ENCODE measurements at places on chromosomes 1 and 21.

GRCh38 chr21:33292724-33293123 lies 26.6 kb downstream of the IL10RB start:
- DNase-seq, result no peak

DNA sequence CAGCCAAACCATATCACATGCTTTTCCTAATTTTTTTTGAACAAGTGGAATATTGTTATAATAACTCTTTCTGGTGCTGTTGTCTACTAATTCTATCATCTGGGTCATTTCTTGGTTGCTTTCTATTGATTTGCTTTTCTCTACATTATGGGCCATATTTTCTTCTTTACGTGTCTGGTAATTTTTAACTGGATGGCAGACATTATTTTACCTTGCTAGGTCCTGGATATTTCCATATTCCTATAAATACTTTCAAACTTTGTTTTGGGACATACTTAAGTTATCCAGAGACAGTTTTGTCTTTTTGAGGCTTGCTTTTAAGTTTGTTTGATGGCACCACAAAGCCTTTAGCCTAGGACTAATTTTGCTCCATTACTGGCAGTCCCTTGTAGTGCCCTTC lies 11.3 kb downstream of the HS2ST1 start:
- DNase-seq, result no peak

DNA sequence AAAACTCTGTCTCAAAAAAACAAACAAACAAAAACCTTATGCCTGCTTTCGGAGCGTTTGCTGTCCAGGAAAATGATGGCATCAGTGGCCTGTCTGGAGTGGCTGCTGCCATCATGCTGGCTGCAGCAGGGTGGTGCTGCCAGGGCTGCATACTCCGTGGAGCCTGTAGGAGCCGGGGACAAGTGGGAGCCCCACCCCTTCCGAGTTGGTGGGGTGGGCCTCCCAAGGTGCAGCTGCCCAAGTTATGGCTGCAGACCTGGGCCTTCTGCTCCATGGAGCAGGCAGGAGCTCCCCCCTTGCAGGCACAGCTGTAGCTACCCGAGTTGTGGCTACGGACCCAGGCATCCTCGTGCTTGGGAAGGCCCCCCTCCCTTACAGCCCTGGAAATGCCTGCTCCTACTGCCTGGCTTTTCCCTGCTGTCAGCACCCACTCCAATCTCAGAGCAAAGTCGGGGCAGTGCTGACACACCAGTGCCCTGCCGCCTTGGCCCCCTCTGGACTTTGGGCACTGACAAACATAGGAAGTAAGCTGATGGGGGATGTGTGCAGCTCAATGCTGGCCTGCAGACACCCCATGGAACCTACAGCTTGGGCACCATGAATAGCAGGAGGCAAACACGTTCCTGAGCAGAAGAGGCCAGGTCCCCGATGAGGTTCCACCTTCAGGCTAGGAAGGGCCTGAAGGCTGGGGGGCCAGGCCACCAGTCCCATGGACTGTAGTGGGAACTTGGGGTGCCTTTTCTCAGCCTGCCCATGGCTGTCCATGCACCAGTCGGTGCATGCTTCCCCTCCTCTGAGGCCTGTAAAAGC lies 60.4 kb downstream of the CC2D1B start:
- no peak for DNase-seq

DNA sequence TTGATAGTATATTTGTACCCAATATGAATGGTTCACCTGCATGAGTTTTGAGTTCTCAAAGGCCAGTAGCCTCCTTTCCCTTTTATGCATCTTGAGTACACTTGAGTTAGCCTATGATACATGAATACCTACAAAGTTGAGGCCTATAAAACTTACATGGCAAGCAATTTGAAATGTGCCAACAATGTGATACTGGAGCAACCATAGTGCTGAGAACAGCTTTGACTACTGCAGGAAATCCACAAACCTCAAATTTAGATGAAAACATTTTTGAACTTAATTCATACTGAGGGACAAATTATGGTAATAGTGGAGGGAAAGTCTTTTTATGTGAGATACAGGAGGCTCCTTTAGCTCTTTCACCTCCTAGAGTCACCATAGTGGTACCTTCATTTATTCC lies 37.4 kb downstream of the LEPR start:
- DNase-seq, result no peak

DNA sequence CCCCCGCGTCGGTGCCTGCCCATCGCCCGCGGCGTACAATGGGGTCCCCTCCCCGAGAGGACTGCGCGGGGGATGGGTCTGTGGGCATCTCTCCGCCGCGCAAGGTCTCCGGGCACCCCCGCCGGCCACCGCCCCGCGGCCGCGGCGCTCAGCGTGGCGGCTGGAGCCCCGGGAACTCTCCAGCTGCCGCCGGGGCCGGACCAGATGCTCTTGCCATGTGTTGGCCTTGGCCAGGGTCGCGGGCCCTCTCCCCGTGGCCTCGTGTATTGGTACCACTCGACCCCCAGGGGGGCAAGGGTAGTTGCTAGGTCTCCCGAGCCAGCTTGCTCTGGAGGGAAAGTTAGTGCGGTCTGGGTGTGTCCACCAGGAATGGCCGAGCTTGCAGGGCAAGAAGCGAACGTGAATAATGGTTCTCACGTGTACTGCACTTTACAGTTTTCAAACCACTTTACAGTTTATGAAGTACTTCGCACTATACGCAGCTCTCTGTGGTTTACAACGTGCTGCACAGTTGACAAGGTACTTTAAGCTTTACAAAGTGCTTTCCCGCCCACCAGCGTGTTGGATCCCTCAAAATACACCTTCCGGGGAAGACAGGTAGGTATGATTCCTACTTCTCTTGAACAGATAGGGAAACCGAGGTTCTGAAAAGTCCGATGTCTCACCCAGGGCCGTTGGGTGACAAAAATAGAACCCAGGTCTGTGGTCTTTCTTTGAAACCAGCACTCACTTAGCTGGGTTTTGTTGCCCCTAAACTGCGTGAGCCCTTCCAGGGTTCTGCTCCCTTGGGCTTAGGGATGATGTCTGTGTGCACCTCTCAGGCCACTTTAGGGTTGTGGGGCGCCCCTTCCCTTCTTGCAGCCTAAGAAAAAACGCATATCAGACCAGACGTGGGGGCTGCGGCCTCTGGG lies 1.2 kb downstream of the EPHB2 start:
- no peak for DNase-seq

DNA sequence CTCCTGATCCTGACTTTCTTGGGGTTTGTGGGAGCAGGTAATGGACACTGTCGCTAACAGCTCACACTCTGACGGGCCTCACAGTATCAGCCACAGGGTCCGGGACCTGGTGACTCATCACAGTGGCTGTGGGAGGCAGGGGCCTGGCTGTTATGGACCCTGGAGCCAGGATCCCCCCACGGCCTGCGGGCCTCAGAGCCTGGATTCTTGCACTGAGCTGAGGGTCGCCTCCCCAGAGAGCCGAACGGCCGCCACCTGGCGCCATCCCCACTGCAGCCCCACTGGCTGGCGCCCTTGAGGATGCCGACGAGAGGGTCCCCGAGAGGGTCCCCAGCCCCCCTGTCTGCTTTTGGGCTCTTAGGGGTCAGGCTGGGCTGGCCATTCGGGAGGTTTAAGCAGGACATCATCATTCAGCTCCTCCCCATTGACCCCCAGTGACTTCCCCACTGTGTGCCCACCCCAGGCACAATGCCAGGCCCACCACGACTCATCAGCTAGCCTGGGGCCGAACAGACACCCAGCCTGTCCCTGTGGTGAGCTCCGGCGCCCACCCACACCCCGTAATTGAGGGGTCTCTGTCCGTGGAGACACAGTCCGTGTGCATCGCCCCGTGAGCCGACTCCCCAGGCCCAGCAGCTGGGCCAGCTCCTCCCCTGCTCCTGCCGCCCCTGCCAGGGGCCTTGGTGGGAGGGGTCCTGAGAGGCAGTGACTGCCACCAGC lies 30.8 kb upstream of the TRAPPC10 start:
- DNase-seq, result no peak

DNA sequence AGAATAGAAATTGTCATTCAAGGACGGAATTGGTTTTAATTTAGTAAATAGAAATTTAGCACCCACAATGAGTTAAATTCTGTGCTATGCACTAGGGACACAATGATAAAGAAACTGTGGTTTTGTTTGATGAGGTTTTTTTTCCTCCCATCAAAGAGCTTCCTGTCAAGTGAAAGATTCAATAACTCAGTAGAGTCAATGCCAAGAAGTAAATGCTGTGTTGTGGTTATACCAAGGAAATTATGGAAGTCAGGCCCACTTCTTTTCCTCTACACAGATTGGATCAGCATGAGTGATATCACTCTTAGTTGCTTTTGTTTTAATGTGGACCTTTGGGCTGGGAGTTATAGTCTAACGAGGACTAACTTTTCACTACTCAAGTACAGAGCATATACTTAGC lies 1269.6 kb upstream of the ADGRL2 start:
- no peak for DNase-seq

DNA sequence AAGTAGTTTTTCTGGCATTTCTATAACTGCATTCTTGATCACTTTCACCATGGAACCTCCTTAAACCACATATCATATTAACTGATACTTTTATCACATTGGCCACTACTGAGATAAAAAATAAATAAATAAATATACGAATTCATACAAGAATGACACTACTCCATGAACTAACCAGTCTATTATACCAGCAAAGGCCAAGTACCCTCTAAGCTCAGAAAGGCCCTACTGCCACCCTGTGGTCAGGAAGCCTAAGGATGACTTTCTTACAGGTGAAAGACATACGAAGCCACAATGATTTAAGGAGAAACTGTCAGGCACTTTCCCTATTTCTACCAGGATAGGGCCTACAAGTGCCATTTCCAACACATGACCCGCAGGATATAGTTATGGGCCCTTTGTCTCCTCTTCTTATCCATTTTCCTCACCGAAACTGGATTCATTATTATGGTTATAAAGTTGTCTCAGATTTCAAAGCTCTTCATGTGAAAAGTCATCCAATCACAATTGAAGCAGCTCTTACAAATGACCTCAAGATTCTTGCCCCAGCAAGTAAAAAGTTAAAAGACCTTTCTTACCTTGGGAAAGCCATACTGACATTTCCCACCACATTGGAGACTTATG lies 23.9 kb downstream of the DNAJC8 start:
- DNase-seq, result no peak

- DNase-seq, result peak; percentile 35
These were observed 228.9 kb downstream of the TNR start for GRCh38 chr1:175514387-175514953.

DNA sequence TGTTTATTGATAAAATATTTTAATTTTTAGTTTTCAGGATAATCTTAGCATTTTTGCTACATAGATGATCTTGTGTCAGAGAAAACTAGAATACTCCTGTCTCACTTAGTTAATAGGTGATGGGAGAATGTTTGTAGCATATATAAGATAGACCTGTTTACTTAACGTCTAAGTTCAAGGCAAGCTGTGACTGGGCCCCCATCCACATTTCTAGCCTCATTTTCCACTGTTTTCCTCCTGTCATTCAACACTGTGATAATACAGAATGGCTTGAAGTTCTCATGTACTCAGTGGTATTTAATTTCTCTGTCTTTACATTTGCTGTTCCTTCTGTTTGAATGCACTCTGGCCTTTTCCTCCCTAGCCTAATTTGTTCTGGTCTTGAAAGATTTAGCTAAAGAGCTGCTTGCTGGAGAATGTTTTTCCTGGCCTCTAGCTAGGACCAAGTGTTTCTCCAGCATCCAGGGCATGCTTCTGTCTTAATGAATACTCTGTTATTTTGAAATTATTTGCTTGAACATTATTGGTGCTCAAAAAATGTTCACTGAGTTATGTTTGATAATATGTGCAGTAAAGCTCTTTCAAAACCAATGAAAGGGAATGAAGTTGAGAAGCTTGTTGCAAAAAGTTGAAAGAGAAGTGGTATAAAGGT lies 37.3 kb downstream of the USP25 start:
- DNase-seq, result no peak

DNA sequence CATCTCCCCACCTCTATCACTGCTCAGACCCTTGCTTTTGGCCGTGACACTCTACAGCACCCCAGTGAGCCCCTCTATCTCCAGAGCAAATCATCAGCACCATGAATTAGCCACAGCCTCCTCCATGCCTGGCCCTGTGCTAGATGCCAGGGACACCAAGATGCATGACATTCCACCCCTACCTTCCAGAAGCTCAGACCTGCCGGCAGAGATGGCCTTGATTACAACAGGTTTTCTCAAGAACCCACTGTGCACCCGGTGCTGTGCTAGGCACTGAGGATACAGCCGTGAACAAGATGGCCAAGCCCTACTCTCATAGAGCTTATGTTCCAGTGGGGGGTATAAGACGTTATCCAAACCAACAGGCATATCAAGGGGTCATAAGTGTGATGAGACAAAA lies 30.6 kb downstream of the CDK18 start:
- DNase-seq, result no peak

- DNase-seq, result peak; percentile 57
These were observed 183.9 kb upstream of the SGIP1 start for GRCh38 chr1:66350001-66350547.

DNA sequence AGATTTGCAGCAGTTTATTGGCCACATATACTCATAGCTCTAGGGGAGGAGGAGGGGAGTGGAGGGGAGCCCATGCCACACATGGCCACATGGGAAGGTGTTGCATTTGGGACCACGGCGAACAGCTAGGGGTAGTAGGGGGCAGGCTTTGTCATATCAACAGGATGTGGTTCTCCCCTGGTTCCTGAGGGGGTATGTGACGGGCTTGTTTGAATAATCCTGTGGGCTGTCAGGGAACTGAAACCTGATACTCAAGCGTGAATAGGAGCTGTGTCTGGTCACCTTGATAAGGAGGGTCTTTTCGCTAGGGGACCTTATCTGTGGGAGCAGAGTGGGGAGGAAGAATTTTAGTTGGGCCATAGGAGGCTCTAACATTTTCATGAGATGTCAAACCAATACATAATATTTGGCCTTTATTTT lies 264.7 kb downstream of the CTH start:
- no peak for DNase-seq

DNA sequence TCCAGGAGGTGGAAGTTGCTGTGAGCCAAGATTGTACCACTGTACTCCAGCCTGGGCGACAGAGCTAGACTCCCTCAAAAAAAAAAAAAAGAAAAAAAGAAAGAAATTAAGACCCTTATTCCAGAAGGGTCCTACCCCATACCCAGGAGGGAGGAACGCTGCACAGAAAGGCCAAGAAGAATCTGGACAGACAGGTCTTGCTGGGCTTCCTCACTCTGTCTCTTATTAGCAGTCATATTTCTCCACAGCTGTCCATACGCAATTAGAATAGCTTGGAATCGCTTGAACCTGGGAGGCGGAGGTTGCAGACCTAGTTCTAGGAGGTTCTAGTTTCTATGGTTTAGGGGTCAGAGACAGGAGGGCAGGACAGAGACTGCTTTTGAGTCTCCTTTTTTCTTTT lies 3.2 kb upstream of the PAQR7 start:
- no peak for DNase-seq

GRCh38 chr1:151165281-151165737 lies 393 bp downstream of the LYSMD1 start:
- no peak for DNase-seq

- DNase-seq, result no peak
These were observed 117.9 kb downstream of the SLC30A10 start for GRCh38 chr1:219810451-219810850.

Data from SK-N-MC (cell line).